Activated T-cell treated with anti-CD3 and anti-CD28 coated beads for 48 hours (primary cell): ENCODE measurements at places on chromosomes 5 and 9.

DNA sequence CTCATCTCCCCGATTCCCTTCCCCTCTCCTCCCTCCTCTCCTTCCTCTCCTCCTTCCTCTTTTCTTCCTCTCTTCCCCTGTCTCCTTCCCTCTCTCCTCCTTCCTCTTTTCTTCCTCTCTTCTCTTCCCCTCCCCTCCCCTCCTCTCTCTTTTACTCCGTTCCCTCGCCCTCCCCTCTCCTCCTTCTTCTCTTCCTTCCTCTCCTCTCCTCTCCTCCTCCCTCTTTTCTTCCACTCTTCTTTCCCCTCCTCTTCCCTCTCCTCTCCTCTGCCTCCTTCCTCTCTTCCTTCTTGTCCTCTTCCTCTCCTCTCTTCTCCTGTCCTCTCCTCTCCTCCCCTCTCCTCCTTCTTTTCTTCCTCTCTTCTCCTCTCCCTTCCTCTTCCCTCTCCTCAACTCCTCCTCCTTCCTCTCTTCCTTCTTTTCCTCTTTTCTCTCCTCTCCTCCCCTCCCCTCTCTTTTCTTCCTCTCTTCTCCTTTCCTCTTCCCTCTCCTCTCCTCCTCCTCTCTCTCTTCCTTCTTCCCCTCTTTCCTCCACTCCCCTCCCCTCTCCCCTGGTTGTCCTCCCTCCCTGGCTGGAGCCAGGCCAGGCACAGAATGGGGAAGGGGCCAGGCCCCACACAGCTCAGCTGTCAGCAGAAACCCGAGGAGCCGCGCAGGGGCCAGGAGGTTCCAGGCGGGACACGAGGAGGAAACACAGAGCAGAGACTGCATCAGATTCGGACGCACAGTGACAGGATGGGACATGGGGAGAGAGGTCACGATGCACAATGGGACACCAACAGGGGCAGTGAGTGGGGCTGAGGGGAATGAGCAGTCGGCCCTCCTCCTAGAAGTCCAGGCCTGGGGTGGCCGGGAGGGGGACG is 48.0 kb downstream of the CAMK2A start:
- no peak for DNase-seq

DNA sequence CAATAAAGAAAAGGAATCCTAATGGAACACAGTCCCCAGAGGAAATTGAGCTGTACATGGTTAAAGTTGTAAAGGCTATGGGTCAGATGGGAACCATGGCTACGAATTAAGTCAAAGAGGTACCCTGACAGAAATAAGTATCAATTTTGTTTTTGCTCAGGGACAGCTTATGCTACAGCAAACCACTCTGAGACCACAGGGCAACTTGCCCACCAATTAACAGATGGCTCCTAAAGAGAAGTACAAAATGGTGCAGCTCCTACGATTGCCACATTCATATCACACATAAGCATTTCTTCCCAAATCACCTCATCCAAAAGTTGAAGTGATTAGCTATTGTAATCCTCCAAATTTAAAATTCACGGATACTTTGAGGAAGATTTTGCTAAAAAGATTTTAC is 83.0 kb downstream of the ELAVL2 start:
- DNase-seq = no peak

DNA sequence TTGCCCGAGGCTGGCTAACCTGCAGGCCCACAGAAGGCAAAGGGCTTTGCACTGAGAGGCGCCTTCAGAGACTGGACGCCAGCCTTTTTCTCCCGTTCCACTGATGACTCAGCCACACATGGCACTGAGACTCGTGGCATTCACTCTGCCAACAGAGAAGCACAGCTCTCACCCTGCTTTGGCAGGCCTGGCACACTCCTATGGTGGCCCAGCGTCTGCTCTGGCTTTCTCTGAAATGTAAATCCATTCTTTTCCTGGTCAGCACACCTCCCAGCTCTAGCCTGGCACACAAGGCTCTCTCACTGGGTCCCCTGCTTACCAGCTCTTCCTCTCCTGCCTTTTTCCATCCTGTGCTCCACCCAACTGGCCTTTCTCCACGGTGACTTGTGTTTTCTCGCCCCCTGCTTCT is 5.9 kb upstream of the MELK start:
- no peak for DNase-seq

GRCh38 chr9:135698767-135699166 is 514 bp downstream of the SOHLH1 start:
- DNase-seq = no peak

DNA sequence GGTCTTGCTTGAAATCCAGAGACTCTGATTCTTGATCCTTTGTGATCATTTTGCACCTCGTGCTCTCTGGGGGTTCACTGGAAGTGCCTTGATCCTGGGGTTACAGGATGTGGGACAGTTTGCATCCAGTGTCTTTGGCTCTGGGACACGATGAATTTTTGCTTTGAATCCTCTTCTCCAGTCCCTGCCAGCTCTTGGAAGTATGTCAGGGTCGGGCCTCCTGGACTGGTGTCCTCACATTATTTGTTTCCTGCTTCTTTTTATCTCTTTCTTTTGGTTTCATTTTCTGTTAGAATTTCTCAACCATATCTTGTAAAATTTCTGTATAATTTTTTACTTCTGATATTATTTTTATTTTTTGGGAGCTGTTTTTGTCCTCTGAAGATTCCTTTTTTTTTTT is 34.2 kb downstream of the SECISBP2 start:
- no peak for DNase-seq

GRCh38 chr5:83608122-83608521 is 112.5 kb downstream of the HAPLN1 start:
- DNase-seq = no peak

GRCh38 chr5:34628373-34628772 is 27.8 kb upstream of the RAI14 start:
- no peak for DNase-seq

- DNase-seq = peak; percentile 74
These were observed at the start of gene STC2 for GRCh38 chr5:173327948-173328843. TSS of gene STC2 (minus strand) at chr5:173328414. CDS start at chr5:173328193, 221 bp downstream.

DNA sequence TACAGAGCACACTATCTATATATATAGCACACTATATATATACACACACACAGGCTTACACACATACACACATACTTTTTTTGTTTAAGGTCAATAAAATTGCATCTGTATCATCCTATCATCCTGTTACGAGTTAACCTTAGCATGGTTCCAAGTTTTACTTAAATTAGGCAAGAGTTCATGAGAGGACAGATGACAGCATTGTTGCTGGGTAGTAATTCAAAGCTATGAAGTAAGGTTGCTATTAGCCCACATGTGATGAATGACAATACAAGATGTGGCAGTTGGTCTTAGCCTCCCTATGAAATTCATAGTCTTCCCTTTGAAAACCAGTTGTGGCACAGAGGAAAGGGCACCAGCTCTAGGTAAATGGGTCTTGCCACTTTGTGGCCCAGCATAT is 438.1 kb downstream of the ACTL7B start:
- no peak for DNase-seq

GRCh38 chr9:16410601-16411280 is 459.7 kb downstream of the BNC2 start:
- no peak for DNase-seq

- DNase-seq = no peak
These were observed 14.3 kb downstream of the VLDLR start for GRCh38 chr9:2635922-2636321.

- no peak for DNase-seq
These were observed 260.3 kb downstream of the NDUFS4 start for GRCh38 chr5:53820802-53821171.

DNA sequence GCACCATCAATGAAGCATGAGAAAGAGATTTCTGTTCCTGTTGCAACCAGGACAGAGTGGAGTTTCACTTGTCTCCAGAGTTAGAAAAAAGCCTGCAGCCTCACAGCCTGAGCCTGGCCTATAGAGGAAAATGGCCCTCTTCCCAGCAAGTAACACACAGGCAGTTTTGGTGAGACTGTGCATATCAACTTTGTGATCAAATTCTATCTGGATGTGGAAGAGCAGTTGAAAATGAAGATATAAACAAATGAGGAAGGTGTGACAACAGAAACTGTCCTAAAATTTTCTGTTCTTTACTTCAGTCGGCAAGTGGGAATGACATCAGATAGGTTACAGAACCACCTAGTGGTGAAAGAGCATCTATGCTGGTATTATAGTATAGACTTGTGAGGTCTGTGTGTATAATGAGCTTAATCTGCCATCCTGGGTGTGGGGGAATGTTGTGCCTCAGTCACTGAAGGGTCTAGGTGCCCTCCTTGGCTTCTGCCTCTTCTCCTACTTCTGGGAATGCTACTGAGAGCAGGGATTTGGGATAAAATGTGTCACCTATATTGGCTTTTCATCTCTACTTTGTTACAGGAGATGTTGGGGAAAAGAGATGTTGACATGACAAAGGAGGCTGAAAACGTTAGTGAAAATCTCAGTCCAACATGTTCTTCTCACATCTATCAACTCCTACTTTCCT is 28.2 kb downstream of the YIPF5 start:
- no peak for DNase-seq

- no peak for DNase-seq
These were observed 39.2 kb downstream of the NACC2 start for GRCh38 chr9:136055715-136056545.

GRCh38 chr5:96141749-96142148 is 180.1 kb upstream of the ELL2 start:
- DNase-seq = no peak

DNA sequence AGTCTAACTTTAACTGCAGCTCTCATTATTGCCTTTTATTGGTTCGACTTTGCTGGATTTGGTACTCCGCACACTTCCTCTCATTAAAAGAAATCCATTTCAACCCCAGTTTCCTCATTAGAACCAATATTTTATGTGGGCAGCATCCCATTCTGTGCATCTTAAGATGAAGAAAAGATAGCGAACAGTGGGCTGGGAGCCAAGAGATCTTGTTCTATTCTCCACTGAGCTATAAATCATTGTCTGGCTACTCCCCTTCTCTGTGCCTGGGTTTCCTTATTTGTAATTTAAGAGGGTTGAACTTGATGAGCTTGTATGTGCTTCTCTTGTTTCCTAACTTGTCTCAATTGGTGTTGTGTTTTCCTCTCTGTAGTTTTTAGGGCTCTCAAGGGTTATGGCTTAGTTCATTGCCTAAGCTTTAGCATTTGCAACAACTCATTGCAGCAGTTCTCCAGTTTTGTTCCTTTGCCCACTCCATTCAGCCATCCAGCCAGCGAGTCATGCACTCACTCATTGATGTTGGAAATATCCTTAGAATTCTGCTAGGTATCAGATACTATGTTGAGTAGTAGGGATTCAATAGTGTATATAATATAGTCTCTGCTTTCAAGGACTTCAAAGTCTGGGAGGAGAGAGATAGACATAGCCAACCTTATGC is 273.3 kb upstream of the TNC start:
- no peak for DNase-seq

GRCh38 chr5:1050423-1051365 is 42.1 kb downstream of the NKD2 start:
- DNase-seq = no peak

- DNase-seq = no peak
These were observed 11.5 kb downstream of the SPOCK1 start for GRCh38 chr5:137487600-137487999.

DNA sequence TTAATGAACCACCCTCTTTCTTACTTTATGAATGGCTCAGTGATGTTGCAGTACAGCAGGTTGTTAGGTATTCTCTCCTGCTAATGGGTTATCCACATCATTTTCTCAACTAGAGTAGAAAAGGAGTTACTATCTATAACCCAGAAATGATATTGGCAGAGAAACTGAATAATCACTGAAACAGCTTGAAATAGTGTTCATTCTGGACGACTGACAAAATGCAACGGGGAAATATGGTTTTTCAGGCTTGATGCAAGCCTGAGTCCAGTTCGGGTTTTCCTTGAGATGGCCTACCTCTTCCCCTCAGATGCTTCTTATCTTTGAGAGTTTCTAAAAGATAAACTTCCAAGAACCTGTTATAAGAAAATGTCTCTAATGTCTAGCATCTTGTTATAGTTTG is 187.3 kb downstream of the RAB3C start:
- DNase-seq = no peak

DNA sequence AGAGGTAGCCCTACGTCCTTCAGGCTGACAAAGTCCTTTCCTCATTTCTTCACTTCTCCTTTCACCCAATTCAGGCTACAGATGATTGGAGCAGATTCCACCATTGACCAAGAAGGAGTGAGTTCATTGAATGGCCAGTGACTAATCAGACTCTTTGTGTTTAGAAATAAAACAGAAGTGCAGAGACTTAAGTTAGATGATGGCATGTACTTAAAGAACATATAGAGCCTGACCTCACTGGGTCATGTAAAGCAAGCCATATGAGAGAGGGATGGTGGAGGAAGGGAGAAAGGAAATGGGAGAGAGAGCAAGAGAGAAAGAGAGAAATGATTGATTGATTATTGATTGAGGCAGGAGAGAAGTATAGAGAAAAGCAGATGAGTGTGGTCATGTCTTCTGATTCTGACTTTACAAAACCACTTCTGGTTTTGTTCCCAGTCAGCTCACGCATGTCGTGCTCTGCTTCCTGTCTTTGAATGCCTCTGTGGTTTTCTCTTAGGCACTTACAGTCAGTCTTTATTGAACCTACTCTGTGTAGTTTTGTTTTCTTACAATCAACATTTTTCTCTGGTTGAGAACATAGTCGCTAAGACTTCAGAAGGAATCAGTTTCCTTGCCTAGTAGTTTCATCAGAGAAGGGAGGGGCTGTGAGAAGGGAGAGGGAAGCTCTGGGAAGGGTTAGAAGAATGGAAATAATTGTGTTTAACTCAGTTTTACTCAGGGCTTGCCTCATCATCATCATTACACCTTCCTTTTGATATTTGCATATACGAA is 149.2 kb upstream of the KLF9 start:
- peak; percentile 33 for DNase-seq

GRCh38 chr5:168339109-168339771 is 47.8 kb downstream of the WWC1 start:
- DNase-seq = no peak

GRCh38 chr5:34488984-34489383 is 167.1 kb upstream of the RAI14 start:
- DNase-seq = no peak
